IMR-90 (cell line): ENCODE measurements at places on chromosomes 7 and 10.

- no peak for DNase-seq
Measured at GRCh38 chr10:24884793-24885192, 67.6 kb downstream of the PRTFDC1 start.

DNA sequence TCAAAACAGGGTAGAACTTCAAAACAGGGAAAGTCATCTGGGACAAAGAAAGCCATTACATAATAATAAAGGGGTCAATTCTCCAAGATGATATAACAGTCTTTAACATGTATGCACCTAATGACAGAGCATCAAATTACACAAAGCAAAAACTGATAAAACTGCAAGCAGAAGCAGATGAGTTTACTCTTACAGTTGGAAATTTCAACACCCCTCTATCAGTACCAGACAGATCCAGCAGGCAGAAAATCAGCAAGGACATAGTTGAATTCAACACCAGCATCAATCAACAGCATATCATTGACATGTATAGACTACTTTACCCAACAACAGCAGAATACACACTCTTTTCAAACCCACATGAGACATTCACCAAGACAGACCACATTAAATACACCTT is 233.0 kb upstream of the NEBL start:
- DNase-seq: no peak

DNA sequence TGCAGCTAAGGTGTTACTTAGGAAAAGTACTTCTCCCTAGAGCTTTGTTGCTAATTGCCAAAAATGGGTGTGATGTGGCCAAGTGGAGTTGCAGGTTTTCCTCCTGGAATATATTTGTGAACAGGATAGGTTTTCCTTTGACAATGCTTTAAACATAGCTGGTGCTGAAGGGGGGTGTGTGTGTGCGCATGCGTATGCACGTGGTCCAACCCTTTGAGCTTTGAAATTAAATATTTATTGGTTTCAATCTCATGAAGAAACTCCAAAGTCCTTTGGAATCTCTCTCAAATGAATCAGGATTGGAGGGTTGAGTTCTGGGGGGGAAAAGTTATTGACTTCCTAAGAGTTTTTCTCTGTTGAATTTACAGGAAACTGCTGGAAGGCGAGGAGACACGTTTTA is 11.1 kb downstream of the INA start:
- DNase-seq: no peak

DNA sequence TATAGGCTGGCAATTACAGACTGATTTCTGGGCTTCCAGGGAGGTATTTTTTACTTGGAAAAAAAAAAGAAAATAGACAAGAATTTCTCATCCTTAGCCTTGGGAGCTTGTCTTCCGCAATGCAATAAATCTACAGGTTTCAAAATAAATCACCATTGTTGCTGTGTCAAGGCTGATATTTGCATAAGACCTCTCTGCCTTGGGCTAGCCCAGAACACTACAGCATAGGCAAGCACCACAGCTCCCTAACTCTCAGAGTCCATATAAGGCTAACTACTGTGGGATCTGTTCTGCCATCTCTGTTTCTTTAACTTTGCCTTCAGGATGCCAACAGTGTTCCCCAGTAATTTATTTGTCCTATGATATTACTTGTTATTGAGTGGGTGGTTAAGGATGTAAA is 64.4 kb downstream of the ZWINT start:
- no peak for DNase-seq

GRCh38 chr10:108592956-108593355 is 1330.4 kb downstream of the XPNPEP1 start:
- no peak for DNase-seq

DNA sequence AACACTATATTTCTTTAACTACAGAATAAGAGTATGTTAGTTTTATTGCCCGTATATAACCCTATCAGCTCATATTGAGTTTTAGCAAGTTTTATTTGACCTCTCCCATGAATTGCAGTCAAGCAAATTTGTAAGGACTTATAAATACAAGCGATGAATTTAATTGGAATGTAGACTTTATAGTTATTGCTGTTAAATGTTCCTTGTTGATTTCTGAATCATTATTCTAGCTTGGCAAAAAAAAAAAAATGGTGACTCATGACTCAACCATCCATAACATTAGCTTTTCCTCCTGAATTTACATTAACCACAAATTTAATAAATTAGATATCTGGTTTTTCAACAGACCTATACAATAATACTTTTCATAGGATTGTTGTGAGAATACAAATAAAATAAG is 334.0 kb upstream of the LRRTM3 start:
- DNase-seq: peak; percentile 41

DNA sequence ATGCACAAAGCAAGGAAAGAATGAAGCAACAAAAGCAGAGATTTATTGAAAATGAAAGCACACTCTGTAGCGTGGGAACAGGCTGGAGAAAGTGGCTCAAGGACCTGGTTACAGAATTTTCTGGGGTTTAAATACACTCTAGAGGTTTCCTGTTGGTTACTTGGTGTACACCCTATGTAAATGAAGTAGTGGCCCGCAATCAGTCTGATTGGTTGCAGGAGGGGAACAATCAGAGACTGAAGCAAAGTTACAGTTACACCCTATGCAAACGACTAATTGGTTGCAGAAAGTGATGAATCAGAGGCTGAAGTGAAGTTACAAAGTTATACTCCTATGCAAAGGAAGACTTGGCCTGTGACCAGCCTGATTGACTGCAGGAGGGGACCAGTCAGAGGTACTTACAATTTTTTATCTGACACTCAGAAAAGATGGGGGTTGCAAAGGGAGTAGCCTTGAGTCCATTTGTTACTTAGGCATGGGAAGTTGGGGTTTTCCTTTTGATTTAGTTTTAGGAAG is 3.6 kb upstream of the MTPN start:
- peak; percentile 39 for DNase-seq

DNA sequence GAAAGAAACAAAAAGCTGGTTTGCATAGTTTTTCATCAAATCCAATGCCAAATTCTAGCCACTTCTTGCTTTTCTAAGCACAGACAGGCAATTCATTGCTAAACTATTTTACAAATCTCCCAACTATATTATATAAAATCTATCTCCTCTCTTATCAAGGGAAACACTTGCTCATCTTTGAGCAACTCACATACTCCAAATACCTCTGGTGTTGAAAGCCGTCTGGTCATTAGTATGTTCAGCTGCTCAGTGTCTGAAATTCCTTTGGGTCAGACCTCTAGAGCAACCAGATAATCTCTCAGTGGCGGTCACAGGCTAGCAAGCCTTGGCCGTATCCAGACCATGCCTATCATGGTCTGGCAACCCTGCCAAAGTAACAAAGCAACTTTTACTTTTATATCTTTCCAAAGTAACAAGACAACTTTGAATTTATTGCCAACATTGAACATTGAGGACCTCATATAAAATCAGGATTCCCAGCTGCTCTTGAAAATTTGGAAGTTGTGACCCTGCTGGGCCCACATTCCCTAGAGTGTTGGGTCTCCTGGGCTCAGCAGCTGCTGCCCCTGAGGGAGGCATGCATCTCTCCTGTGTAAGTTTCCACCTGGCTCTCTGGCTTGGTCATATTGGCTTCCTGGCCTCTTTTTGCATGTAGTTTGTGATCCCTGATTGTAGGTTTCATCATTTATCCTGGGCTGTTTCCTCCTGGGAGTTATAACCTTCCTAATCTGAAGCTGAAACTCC is 56.8 kb upstream of the LANCL2 start:
- peak; percentile 87 for DNase-seq

- DNase-seq: peak; percentile 73
Measured at GRCh38 chr7:79984210-79984609, 150.4 kb upstream of the GNAI1 start.

GRCh38 chr7:12211711-12212485 is 804 bp downstream of the TMEM106B start:
- DNase-seq: peak; percentile 8

DNA sequence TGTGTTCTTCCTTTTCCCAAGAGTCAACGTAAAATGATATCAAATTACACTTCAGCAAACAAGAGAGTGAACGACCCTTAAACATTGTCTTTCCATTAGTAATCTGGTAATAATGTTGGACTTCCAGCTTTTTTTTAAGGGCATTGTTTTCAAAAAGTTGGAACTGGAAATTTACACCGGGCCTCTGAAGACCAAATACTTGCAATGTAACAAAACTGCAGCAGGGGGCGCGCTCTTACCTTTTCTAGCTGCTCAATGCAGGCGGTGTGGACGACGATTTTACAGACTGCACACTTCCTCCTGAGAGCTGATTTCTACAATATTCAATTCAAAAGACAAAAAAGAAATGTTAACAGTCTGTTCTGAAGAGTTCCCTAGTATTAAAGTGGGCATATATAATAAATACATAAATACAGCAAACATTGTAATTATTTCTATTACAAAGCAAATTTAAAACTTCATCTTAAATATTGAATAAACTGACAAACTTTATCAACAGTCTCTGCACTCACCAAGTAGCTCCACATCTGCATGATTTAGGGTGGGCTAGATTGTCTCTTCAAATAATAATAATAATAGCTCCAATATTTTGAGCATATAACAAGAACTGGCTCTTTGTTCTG is 190.4 kb downstream of the DGKI start:
- peak; percentile 79 for DNase-seq

DNA sequence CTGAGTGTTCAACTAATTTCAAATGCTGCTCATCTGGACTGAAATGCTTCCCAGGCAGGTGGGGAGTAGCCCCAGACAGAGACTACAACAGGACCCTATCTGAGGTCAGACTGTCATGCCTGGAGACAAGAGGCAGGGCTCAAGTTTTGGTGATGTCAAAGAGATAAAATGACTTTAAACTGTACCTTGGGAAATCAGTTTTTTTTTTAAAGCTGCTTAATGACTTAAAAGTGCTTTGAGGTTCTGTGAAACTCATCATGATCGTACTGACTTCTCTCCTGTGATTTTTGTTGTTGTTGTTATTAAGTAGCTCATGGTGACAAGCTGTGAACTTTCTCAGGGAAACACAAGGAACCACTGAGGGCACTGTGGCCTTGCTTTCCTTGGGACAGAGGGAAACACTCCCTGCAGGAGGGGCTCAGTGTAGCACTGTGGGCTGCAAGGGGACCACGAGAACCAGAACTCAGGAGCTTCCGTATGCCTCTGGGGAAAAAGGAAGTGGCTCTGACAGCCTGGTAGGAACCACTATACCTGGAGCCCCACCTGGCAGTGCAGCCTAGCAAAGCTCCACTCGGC is 9.5 kb downstream of the HIPK2 start:
- DNase-seq: no peak

DNA sequence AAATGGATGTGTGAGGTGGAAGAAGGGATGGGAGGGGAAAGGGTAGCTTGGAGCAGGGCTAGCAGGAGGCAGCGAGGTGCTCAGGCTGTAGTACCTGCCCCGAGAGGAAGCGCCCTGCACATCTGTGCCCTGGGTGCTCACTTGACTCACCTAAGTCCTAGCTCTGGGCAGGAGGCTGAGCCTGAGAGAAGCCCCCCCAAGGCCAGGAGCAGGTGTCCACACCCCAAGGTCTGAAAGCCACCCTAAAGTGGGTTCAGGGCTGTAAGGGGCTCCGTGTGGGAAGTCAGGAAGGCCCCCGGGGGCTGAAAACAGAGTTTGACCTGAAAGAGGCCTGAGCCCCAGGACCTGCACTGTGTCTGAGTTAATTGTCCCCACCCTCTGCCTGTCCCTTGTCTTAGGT is 95.8 kb upstream of the PODXL start:
- no peak for DNase-seq

GRCh38 chr10:14858338-14858960 is 20.2 kb upstream of the SUV39H2 start:
- no peak for DNase-seq

DNA sequence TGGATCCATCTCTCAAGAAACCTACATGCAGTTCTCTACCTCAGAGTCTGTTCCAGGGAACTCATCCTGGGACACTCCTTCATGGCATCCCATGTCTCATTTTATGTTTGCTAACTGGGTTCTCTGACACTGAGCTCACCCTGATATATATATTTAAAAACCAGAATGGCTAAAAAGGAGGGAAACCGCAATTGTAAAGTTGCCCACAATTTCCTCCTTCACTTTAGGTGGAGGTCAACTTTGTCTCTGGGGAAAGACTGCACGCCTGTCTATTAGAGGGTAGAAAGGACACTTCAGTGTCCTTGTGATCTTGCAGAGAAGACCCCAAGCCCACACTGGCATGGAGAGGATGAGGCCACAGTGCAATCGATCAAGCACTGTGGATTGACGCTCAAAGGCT is 131.7 kb downstream of the TEX36 start:
- no peak for DNase-seq

DNA sequence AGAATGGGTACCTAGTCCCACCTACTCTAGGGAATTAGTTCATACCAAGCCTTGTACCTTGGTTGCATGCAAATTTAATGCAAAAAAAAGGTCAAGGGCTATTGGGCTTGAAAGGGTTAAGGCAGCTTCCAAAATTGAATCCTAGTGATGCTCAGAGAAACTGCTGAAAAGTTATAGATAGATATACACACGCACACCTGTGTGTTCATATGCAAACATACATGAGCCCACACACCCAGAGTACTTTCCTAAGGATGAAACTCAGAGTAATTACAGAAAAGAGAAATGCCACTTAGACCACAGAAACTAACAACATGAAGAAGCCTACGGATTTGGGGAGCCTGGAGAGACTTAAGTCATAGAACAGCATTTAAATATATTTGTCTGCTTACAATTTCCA is 1.5 kb downstream of the SLC25A13 start:
- no peak for DNase-seq

DNA sequence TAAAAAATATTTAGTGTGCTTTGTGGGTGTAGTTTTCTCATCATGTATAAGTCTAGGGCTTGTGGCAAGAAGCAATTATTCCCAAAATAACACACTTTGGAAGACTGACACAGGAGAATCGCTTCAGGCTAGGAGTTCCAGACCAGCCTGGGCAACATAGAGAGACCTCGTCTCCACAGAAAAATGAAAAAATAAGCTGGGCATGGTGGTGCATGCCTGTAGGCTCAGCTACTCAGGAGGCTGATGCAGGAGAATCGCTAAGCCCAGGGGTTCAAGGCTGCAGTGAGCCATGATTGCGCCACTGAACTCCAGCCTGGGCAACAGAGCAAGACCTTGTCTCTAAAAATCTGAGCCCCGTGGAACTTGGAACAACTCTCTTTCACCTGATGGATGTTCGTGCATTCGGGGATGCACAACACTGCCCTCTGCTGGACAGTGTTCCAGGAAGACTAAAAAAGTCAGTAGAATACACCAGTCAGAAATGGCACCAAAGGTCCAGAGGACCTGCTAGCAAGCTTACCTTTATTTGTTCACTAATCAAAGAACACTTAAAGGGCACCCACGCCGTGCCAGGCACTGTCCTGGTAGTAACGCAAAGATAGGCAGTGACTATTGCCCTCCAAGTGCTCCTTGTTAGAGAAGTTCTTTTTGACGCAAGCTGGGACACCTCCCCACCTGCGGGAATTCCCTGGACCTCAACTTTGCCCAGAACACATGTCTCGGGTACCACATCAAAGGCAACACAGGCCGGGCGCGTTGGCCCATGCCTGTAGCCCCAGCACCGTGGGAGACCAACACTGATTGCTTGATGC is 81.9 kb upstream of the CALN1 start:
- DNase-seq: peak; percentile 31

- DNase-seq: no peak
Measured at GRCh38 chr7:121390617-121391016, 5.5 kb downstream of the FAM3C start.

DNA sequence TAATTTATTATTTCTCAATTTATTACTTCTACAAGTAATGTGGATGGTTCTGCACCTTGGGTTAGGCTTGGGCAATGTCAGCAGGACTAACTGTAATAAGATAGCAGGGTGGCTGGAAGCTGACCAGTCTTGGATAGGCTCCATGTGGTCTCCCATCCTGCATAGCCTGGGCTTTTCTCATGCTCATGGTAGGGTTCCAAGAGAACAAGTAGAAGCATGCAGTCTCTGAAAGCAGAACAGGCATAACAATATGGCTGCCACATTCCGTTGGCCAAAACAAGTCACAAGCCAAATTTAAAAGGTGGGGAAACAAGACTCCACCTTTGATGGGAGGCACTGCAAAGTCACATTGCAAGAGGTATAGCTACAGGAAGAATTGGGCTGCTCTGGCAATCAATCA is 98.6 kb upstream of the MDFIC start:
- DNase-seq: peak; percentile 5
